ENCODE measurements at places on chromosomes 3 and 15. TPM values are rescaled to one million over a fixed set of nuclear protein-coding genes. Genes with fewer than 3 reads are reported as not detected.

Gene SOX2
- total RNA-seq, result not detected

GRCh38 chr15:36392676-36393266 lies 186.7 kb upstream of the CDIN1 start:
- H3K36me3 ChIP-seq, result no peaks in the 10 kb centered on the region
- H3K4me1 ChIP-seq, result no peaks in the 10 kb centered on the region

DNA sequence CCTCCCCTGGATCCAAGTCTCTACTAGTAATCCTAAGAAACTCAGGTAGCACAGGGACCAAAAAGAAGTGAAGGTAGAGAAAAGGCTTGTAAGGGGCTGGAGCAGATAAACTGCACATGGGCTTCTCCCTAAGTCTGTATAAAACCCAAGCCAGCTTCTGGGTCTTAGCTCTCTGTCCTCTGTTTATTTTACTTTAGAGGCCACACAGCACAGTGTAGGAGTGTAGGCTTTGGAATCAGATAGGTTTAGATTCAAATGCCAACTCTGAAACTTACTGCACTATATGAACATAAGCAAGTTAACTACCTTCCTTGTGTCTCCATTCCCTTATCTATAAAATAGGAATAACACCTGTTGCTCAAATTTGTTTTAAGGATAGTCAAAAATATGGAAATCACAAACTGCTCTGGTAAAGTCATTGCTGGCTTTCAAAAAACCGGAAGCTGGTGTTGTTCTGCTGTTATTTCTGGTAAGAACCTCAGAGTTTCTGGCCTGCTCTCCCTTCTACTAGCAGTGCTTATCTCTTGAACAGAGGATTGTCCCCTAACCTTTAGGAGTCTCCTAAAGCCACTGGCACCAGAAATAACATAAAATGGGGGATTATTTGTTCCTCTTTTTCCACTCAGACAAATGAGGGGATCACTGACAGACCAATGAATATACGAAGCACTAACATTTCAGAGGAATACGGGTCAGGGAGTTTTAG lies 33.8 kb downstream of the PIK3R4 start:
- no peaks in the 10 kb centered on the region for H3K27me3 ChIP-seq
- no peak overlapping the region for H3K4me3 ChIP-seq
- DNase-seq, result peak; percentile 43
- no peaks in the 10 kb centered on the region for H3K4me1 ChIP-seq

- H3K27me3 ChIP-seq, result no peaks in the 10 kb centered on the region
- no peak overlapping the region for H3K4me3 ChIP-seq
- DNase-seq, result peak; percentile 60
- peaks cover 5% of the 10 kb centered on the region for H3K4me1 ChIP-seq
- no peak overlapping the region for H3K27ac ChIP-seq
Measured at GRCh38 chr15:101635944-101636727, 16.0 kb downstream of the TM2D3 start.

DNA sequence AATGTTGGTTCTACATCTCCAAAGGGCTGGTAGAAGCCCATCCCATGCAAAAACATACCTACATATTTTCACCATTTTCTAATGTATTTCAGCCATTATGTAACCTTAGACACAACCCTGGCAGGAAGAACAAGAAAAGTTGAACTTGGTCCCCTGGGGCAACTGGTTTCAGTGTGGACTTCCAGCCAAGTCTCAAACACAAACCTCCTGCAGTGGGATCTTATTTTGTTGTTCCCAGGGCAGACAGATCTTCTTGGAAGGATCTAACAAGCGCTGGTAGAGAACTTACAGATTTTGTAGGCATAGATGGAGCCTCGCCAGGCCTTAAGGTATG lies 96.3 kb downstream of the ADAMTS17 start:
- H3K36me3 ChIP-seq, result no peaks in the 10 kb centered on the region
- H3K4me1 ChIP-seq, result no peaks in the 10 kb centered on the region
- no peak overlapping the region for H3K4me3 ChIP-seq
- no peak for DNase-seq
- no peaks in the 10 kb centered on the region for H3K27me3 ChIP-seq
- no peak overlapping the region for H3K27ac ChIP-seq

DNA sequence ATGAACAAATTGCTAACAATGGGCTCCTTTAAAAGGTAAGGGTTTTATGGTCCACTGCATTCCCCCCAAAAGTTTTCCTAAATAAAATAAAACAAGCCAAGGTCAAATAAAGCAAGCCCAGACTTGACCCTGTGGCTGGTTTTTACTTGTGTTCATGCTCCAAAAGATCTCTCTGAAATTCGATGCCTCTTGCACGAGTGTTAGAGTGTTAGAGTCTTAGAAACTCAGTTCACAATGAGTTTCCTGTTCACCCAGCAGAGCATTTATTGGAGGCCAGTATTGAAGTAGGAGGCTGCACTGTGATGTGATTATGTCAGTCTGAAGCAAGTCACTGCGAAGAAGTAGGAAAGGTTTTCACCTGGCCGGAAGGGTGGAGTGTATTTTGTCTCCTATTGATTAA lies 59.9 kb upstream of the LRTM1 start:
- no peaks in the 10 kb centered on the region for H3K36me3 ChIP-seq
- H3K27ac ChIP-seq, result no peak overlapping the region
- no peak overlapping the region for H3K4me3 ChIP-seq
- no peak for DNase-seq

DNA sequence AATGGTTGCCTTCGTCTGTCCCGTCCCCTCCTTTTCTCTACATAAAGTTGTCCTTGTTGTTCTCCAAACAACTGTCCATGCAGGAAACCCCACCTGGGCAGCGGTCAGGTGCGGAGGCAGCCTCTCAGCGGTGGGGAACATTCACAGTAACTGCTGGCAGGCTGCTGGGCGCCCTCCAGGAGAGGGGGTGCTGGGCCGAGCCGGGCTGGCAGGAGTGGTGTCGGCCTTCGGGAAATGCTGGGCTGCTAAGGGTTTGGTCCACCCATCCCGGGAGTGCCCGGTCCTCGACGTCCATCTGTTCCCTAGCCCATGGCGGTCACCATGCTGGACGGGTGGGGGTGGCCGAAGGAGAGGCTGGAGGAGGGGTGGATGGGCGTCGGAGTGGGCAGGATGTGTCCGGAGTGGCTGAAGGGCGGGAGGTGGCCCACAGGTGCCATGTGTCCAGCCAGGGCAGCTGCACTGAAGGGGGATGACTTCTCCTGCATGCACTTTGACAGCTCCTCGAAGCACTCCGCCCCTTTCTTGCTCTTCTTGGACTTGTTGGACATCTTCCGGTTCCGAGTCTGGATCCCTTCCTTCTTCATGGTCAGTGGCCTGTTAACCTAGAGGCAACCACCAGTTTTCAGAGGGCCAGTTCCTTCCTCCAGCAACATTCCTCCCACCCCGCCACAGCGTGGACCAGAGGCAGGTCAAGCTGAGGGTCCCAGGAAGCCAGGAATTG lies 12.1 kb downstream of the GATA2 start:
- DNase-seq, result no peak
- peaks cover 21% of the 10 kb centered on the region for H3K4me1 ChIP-seq
- H3K27ac ChIP-seq, result no peak overlapping the region
- H3K4me3 ChIP-seq, result no peak overlapping the region
- H3K36me3 ChIP-seq, result peaks cover 21% of the 10 kb centered on the region

DNA sequence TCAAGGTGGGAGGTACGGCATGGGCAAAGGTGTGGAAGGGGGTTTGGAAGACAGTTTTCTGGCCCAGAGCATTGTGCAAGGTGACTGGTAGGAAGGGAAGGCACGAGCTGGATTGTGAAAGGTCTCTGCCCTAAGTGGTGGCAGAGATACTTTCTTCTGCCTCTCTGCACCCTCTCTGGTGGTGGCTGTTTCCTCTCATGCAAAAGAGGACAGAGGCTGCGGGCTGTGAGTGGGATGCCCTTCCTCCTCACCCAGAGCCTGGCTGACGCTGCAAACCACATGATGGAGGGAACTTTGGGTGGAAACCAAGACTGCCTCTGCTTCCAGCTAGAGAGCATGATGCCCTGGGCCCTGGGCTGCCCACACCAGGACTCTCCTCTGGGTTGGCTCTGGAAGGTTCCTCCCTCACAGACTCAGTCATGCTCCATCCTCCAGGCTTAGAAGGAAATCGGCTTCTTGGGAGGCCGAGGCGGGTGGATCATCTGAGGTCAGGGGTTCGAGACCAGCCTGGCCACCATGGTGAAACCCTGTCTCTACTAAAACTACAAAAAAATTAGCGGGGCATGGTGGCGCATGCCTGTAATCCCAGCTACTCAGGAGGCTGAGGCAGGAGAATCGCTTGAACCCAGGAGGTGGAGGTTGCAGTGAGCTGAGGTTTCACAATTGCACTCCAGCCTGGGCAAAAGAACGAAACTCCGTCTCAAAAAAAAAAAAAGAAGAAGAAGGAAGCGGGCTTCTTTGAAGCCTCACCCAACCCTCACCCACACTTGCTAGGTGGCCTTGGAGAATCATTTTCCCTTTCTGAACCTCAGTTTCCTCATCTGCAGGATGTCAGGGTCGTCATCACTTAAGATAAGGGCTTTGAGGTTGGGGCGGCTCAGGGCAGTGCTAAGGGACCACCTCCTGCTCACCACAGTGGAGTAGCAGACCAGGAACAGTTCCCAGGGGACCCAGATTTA lies 8.3 kb downstream of the PSTPIP1 start:
- H3K27me3 ChIP-seq, result peaks cover 29% of the 10 kb centered on the region
- no peak for DNase-seq
- H3K27ac ChIP-seq, result no peak overlapping the region
- H3K4me3 ChIP-seq, result no peak overlapping the region
- no peaks in the 10 kb centered on the region for H3K36me3 ChIP-seq

All from IMR-90 (cell line).